ENCODE measurements at places on chromosomes 16 and 17.

DNA sequence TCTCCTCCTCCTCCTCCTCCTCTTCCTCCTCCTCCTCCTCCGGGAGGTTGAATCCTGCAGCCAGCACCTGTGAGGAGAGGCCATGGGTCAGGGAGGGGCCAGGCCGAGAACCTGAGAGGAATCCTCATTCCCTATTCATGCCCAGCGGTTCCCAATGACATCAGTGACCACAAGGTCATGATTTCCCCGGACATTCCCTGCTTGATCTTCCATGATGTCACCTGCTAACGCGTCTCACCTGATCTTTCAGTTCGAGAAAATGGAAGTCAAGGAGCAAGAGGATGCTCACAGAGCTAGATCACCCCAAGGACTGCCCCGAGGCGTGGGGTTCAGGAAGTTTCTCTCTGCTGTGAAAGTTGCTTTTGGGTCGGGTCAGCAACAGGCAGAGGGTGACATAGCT is 5.4 kb downstream of the APOBR start:
- no peak for DNase-seq

DNA sequence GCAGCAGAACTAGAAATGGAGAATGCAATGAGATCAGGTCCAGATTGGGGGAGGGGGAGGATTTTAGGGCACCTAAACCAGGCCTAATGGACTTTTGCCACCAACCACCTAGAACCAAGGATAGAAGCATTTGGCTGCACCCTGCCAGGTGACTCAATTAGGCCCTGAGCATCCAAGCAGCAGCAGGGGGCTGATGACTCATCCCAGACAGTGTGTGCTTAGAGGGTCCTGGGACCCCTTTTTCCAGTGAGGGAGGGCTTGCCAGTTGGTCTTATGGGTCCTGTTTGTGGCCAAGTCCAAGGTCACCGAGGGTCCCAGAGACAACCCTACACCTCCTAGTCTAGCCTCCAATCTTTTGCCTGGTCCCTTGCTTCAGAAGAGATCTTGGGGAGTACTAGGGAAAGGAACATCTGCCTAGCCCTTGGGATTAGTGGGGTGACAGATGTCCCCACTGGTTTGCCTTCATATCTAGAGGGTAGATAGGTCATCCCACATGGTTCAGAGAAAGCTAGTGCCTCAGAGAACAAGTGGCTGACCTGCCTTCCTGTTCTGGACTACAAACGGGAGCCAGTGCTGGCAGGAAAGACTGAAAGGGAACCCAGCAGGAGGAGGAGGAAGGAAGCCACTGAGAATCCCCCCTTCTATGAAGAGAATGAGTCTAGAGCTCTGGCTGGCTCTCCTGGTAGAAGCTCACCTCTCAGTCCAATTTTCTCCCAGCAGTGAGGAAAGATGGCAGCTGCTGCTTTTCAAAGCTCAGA is 1.6 kb upstream of the TBKBP1 start:
- DNase-seq = no peak

- DNase-seq = no peak
Observed at GRCh38 chr16:65121870-65122723, at the start of gene CDH11. CDH11 (minus strand) TSS chr16:65122063; CDS start chr16:65004869, 117,194 bp downstream.

- peak; percentile 73 for DNase-seq
Observed at GRCh38 chr16:12613131-12613991, 190.3 kb downstream of the CPPED1 start.

DNA sequence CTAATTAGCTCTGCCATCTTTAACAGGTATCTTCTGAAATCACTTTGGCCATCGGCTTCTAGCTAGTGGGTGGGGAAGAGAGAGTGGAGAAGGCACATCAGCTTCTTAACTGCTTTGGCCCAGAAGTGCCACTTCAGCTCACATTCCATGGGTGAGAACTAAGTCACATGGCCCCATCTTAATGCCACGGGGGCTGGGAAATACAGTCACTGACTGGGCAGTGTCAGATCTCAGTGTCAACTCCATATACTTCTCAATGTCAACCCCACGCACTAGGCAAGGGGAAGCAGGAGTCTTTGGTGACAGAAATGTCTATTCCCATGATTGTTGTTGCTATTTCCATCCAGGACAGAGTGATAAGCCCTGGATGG is 29.4 kb downstream of the CCR7 start:
- no peak for DNase-seq

- DNase-seq = no peak
Observed at GRCh38 chr17:614653-615546, 99.7 kb downstream of the VPS53 start.

DNA sequence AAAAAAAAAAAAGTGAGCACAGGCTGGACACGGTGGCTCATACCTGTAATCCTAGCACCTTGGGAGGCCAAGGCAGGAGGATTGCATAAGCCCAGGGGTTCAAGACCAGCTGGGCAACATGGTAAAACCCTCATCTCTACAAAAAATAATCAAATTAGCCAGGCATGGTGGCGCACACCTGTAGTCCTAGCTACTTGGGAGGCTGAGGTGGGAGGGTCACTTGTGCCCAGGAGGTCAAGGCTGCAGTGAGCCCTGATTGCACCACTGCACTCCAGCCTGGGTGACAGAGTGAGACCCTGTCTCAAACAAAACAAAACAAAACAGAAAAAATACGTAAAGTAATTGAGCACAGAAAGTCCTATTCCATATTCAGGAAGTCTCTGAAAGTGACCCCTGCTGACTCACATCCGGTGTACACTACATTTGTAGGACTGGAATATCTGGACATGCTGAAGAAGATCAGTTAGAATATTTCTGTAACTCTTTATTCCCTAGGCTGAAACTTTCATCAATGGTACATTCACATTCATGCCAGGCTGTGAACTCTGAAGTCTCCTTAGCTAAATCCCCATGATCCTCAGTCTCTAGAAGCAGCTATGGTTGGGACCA is 66.0 kb upstream of the HAS3 start:
- no peak for DNase-seq

DNA sequence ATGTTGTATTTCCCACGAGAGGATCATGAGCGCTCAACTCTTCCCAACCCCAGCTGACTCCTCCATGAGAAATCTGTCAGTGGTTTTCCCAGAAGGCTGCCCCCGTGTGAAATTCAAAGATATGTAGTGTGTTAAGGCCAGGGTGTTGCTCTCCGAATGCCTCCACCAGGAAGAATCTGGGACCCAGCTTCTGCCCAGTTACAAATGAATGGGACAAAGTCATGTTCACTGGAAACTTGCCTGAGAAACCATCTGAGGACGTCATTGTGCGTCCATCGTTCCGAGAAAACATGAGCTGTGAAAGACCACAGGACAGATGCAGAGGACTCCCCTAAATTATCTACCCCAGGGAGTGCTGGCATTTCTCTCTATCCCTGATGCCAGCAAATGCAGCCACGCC is 86.0 kb downstream of the AIPL1 start:
- no peak for DNase-seq

GRCh38 chr17:55037828-55038227 is 69.3 kb downstream of the STXBP4 start:
- no peak for DNase-seq

GRCh38 chr16:1981398-1981836 is at the start of gene NOXO1:
NOXO1 (minus strand) TSS chr16:1981469; CDS start chr16:1981179, 290 bp downstream.
- DNase-seq = no peak

GRCh38 chr17:50175035-50175807 is 9.4 kb downstream of the SGCA start:
- DNase-seq = no peak

- no peak for DNase-seq
Observed at GRCh38 chr16:11679250-11679649, 11.0 kb downstream of the SNN start.

DNA sequence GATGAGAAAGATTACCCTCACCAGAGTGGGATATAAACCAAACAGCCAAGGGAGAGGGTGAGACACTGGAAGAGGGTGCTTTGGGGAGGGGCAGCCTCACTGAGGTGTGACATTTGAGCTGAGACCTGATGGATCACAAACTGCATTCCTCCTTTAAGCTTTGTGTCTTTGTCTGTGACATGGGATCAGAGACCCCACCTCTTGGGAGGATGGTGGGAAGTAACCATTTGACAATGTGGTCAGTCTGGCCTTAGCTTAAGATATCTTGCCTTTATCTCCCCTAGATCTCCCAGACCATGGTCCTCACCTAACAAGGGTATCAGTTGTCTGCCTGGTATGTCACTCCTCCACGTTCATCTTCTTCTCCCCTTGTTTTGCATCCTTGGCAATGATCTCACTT is 163.4 kb downstream of the SHISA9 start:
- no peak for DNase-seq

DNA sequence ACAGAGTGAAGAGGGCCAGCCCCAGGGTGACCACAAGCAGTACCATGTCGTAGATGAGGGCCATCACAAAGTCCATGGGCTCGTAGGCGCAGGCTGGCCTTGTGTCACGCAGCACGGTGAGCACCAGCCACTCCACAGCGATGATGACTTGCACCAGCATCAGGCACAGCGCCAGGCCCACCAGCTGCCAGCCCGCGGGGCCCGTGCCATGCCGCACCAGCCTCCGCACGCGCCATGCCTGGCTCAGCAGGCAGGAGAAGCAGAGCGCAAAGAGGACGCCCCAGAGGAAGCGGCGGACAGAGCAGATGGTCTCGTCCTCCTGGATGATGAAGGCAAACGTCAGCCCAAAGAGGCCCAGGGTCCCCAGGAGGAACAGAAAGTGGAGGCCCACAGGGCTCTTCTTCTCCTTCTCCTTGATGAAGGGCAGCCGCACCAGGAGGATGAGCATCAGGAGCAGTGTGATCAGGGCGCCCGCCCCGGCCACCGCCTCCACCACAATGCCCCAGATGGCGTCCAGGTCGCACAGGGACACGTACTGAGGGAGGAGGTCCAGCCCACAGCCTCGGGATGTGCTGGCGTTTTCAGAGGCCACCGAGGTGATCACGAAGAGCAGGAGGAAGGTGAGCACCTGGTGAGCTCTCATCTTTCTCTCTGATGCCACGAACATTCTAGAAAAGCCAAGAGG is 12.3 kb downstream of the GPRC5B start:
- no peak for DNase-seq

DNA sequence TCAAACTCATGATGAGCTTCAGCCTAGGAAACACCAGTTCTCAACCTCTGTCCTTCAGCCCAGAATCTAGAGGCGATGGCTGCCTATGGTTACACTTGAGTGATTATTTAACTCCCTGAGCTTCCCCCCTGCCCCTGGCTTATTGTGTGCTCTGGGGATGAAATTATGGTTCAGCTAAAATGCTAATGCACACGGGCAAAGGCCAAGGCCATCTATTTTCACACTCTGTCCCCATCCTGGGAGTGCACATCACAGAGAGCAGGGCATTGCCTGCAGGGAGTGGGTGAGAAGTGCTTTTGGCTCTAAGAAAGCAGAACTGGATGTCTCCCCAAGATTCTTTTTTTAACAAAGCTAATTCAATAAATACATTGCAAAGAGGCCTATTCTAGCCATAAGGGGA is 21.6 kb upstream of the CACNG5 start:
- no peak for DNase-seq

DNA sequence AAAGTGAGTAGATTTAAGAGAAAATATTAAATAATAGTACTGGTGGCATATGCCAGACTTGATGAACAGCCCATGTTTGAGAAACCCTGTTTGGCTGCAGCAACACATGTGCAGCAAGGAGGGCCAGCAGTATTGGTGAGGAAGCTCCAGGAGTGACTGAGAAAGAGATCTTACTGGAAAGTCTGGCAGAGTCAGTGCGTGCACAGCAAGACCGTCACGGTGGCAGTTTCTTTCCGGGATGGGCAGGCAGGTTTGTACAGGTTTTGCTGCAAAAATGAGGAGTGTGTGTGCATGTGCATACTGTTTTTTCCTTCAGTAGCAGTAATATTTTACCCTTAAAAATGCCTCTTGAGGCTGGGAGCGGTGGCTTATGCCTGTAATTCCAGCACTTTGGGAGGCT is 41.4 kb downstream of the KSR1 start:
- DNase-seq = no peak

GRCh38 chr17:35161281-35161761 is 13.7 kb downstream of the UNC45B start:
- no peak for DNase-seq

DNA sequence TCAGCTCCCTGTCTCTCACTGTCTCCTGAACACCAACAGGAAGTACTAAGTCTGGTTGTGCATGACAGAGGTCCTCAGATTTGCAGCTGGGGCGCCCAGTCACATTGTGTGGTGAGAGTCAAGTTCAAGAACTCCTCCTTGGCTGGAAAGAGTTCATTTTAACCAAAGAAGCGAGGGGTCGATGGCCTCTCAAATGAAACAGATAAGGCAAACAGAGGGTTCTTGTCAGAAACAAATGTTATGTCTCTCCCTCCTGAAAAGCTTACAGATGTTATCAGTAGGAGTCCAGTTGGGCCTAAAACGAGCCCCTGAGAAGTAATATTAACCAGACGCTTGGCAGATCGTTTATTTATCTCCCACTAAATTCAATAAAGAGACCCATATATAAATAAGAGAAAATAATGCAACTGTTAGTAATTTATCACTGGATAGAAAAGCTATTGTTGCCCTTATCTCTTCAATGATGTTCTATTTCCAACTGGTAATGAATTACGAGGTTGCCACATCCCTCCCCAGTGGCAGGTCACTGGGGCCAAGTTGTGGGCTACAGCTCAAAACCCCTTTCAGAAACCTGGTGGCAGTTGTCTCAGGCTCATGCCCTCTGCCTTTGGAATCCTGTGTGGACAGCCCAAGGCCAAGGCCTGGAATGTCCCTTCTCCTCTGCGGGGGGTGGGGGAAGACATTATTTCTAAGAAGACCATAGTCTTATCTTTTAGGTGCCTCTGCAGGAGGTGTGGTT is 307.5 kb upstream of the DYNLRB2 start:
- DNase-seq = no peak

DNA sequence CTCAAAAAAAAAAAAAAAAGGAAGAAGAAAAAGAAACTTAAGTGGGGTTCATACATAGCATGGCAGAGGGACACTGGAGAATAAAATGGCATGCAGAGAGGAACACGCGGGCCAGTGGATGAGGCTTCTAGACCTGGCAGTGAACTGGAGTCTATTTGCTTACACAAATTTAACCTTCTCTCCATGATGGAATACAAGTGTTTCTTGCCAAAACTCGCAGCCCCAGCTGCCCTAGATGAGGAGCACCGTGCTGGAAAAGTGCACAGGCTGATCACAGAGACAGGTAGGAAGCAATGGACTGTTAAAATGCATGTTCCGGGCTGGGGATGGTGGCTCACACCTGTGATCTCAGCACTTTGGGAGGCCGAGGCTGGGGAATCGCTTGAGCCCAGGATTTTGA is 9.3 kb downstream of the SSTR2 start:
- DNase-seq = no peak

DNA sequence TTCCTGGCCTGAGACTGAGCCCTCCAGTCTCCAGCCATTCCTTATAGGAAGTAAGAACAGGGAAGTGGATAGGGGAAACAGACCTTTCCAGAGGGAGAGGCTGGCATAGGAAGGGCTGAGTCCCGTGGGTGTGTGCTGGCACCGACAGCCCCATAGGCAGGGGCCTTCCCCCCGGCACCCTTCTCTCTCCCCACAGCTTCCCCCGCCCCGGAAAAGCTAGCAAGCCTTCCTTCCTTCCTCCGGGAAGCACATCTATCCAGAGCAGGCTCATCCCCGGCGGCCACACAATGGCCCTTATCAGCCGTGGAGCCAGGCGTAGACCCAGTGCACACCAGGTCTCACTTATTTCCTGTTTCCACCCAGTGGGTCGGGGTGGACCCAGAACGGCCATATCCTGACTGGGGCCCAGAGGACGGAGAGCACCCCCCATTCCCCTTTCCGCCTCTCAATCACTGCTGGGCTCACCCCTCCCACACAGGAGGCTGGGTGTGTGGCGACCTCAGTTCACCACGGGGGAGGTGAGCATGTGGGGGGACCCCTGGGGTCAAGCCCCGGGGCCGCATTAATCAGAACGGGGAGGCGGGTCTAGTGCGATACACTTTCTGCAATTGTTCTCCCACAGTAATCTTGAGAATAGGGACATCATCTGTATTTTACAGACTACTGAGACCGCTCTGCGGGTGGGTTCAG is 950 bp upstream of the MYO1C start:
- no peak for DNase-seq

Data from stimulated activated CD4-positive, alpha-beta T cell treated with anti-CD3 and anti-CD28 coated beads, Interleukin-1b, Interleukin-23, amount 100 ng/mL, for 48 hours (primary cell).